Muscle of leg (tissue), 16 donors: ENCODE measurements at places on chromosomes 12 and 14.

DNA sequence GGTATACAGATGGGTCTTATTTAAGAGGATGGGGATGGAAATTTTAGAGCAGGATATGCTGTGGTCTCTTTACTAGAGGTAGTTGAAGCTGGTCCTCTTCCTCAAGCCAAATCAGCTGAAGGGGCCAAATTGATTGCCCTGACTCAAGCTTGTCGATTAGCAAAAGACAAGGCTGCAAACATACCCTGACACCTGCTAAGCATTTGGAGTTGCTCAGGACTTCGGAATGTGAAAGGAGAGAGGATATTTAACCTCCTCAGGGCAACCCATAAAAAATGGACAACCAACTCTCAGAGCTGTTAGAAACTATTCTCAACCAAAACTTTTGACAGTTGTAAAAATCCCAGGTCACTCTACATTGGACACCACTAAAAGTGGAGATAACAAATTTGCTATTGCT is 15.6 kb downstream of the PTGDR start:
- H3K4me3 ChIP-seq: no peak overlapping the region
- DNase-seq: no peak
- H3K27ac ChIP-seq: no peak overlapping the region
- no peaks in the 10 kb centered on the region for H3K27me3 ChIP-seq
- no peaks in the 10 kb centered on the region for H3K36me3 ChIP-seq

DNA sequence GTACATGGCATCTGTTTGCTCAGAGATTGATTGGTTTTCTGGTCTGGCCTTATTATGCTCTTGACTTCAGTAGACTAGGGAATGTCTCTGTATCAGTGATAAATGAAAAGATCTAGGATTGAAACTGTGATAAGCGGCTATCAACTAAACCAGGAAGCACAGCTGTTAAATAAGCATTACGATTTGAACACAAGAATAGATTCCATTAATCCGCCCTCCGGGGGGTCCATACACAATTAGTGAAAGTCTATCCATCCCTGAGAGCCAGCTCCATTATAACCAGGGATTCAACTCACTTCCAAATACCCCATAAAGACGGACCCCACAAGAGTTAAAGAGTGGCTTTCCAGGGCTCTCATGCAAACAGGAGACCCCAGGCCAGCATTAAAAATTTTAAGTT is 279.0 kb downstream of the GRIN2B start:
- no peaks in the 10 kb centered on the region for H3K27me3 ChIP-seq
- no peak overlapping the region for H3K4me3 ChIP-seq
- H3K36me3 ChIP-seq: no peaks in the 10 kb centered on the region
- H3K4me1 ChIP-seq: no peaks in the 10 kb centered on the region
- no peak overlapping the region for H3K27ac ChIP-seq
- no peak for DNase-seq

- no peak for DNase-seq
- no peaks in the 10 kb centered on the region for H3K36me3 ChIP-seq
- no peaks in the 10 kb centered on the region for H3K4me1 ChIP-seq
Observed at GRCh38 chr12:117421987-117422386, 60.6 kb upstream of the NOS1 start.

DNA sequence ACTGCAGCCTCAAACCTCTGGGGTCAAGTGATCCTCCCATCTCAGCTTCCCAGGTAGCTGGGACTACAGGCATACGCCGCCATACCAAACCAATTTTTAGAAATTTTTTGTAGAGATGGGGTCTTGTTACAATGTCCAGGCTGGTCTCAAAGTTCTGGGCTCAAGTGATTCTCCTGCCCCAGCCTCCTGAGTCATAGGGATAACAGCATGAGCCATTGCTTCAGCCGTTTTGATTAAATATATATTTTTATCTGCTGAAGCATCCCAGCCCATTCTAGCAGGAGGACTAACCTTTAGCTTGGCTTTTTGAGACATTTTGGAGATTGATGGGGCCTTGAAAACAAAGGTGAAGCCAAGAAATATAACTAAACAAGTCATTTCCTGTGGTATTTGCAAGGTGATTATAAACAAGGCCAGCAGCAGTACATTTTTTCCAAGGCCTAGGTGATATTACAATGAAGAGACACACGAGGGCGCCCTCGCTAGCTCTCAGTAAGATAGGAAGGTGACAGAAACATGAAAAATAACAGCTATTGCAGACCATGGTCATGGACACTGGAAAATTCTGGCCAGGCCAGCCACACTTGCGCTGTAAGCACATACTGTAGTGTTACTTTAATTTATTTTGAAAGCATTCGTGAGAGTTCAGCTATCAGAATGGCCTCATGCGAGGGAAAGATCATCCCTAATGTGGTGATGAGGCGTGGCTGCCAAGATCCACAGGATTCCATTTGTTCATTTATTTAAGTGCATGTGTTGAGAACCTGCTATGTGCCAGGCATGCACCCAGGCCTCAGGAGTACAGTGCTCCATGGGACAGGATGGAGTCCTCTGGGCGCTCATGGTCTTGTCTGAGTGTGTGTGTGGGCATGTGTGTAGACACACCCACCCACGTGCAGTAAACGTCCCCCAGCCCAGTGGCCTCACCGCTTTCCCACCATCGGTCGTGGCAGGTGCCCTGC is 63.5 kb downstream of the DGLUCY start:
- DNase-seq: peak; percentile 60
- H3K4me1 ChIP-seq: no peaks in the 10 kb centered on the region
- H3K4me3 ChIP-seq: no peak overlapping the region
- H3K27ac ChIP-seq: no peak overlapping the region
- H3K36me3 ChIP-seq: peaks cover 29% of the 10 kb centered on the region
- H3K27me3 ChIP-seq: no peaks in the 10 kb centered on the region

GRCh38 chr14:66076176-66076575 is 410.0 kb upstream of the CCDC196 start:
- H3K36me3 ChIP-seq: no peaks in the 10 kb centered on the region
- DNase-seq: peak; percentile 37
- H3K27ac ChIP-seq: no peak overlapping the region
- H3K27me3 ChIP-seq: no peaks in the 10 kb centered on the region

DNA sequence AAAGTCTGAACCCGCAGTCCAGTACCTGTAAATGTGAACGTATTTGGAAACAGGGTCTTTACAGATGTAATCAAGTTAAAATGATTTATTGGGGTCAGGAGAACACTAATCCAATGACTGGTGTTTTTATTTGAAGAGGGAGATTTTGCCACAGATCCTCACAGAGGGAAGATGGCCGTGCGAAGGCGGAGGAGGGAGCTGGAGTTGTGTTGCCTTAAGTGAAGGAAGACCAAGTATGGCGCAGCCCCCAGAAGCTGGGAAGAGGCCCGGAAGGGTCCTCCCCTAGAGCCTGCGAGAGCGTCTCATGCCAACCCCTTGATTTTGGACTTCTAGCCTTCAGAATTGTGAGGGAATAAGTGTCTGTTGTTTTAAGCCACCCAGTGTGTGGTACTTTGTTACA is 102.8 kb upstream of the NUDT4 start:
- no peak overlapping the region for H3K4me3 ChIP-seq
- DNase-seq: no peak

DNA sequence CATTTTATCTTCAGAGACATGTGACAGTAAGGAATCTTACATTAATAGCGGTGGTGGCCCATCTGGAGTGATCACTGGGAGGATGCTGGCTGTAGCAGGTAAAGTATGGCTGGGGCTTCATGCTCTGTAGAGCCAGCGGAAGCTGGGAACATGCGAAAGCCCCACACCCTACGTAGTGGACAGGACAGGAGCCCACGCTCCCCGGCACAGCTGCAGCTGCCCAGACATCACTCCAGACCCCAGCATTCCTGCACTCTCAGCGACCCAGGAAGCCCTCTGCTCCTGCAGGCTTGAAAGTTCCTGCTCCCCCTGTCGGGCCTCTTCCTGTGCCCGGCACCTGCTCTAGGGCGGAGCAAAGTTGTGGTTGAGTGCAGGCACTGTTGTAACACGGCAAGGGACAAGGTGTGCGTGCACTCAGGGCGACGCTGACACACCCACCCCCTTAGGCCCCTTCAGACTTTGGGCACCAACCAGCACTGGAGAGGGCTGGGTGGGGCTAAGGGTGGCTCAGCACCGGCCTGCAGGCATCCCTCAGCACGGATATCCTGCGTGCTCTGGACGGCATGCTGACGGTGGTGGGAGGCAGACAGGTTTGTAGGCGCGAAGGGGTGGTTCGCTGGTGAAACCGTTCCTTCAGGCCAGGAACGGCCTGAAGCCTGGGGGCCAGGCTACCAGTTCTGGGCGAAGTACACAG is 568.3 kb downstream of the FSCB start:
- no peak overlapping the region for H3K27ac ChIP-seq
- no peak for DNase-seq
- H3K36me3 ChIP-seq: no peaks in the 10 kb centered on the region
- H3K27me3 ChIP-seq: no peaks in the 10 kb centered on the region
- H3K4me3 ChIP-seq: no peak overlapping the region

- peak overlapping the region; percentile 79 for H3K4me3 ChIP-seq
- peak; percentile 41 for DNase-seq
- peaks cover 9% of the 10 kb centered on the region for H3K4me1 ChIP-seq
- peak overlapping the region; percentile 89 for H3K27ac ChIP-seq
- no peaks in the 10 kb centered on the region for H3K27me3 ChIP-seq
- peaks cover 4% of the 10 kb centered on the region for H3K36me3 ChIP-seq
Observed at GRCh38 chr12:105235281-105235731, 668 bp downstream of the APPL2 start.

- H3K36me3 ChIP-seq: peaks cover 10% of the 10 kb centered on the region
- H3K4me3 ChIP-seq: no peak overlapping the region
- no peaks in the 10 kb centered on the region for H3K27me3 ChIP-seq
- DNase-seq: no peak
- peak overlapping the region; percentile 49 for H3K27ac ChIP-seq
Observed at GRCh38 chr14:101875041-101875726, 89.2 kb upstream of the DYNC1H1 start.

DNA sequence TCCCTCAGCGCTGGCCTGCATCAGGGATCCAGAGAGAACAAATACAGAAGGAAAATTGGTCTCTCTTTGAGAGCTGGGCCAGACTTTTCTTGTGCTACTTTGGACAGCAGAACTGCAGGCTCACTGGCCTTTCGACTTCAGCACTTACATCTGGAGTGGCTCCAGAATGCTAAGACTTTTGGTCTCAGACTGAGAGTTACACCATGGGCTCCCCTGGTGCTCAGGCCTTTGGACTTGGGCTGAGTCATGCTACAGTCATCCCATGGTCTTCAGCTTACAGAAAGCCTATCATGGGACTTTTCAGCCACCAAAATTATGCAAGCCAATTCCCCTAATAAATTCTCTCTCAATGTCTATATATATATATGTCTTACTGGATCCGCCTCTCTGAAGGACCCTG is 9.0 kb upstream of the CD163 start:
- DNase-seq: no peak
- no peaks in the 10 kb centered on the region for H3K4me1 ChIP-seq
- no peaks in the 10 kb centered on the region for H3K36me3 ChIP-seq

GRCh38 chr12:104964856-104965205 is 6.7 kb upstream of the SLC41A2 start:
- H3K4me1 ChIP-seq: no peaks in the 10 kb centered on the region
- H3K27ac ChIP-seq: no peak overlapping the region
- peaks cover 7% of the 10 kb centered on the region for H3K27me3 ChIP-seq
- no peak overlapping the region for H3K4me3 ChIP-seq
- DNase-seq: no peak

GRCh38 chr14:101963656-101964296 is 597 bp upstream of the DYNC1H1 start:
- H3K27ac ChIP-seq: peak overlapping the region; percentile 48
- peaks cover 23% of the 10 kb centered on the region for H3K4me1 ChIP-seq
- H3K4me3 ChIP-seq: peak overlapping the region; percentile 21
- peak; percentile 38 for DNase-seq
- no peaks in the 10 kb centered on the region for H3K27me3 ChIP-seq
- peaks cover 3% of the 10 kb centered on the region for H3K36me3 ChIP-seq

- H3K36me3 ChIP-seq: no peaks in the 10 kb centered on the region
- H3K27me3 ChIP-seq: no peaks in the 10 kb centered on the region
- H3K4me1 ChIP-seq: peaks cover 3% of the 10 kb centered on the region
- H3K4me3 ChIP-seq: no peak overlapping the region
- H3K27ac ChIP-seq: no peak overlapping the region
- DNase-seq: peak; percentile 7
Observed at GRCh38 chr12:68565391-68565903, 45.3 kb upstream of the RAP1B start.

DNA sequence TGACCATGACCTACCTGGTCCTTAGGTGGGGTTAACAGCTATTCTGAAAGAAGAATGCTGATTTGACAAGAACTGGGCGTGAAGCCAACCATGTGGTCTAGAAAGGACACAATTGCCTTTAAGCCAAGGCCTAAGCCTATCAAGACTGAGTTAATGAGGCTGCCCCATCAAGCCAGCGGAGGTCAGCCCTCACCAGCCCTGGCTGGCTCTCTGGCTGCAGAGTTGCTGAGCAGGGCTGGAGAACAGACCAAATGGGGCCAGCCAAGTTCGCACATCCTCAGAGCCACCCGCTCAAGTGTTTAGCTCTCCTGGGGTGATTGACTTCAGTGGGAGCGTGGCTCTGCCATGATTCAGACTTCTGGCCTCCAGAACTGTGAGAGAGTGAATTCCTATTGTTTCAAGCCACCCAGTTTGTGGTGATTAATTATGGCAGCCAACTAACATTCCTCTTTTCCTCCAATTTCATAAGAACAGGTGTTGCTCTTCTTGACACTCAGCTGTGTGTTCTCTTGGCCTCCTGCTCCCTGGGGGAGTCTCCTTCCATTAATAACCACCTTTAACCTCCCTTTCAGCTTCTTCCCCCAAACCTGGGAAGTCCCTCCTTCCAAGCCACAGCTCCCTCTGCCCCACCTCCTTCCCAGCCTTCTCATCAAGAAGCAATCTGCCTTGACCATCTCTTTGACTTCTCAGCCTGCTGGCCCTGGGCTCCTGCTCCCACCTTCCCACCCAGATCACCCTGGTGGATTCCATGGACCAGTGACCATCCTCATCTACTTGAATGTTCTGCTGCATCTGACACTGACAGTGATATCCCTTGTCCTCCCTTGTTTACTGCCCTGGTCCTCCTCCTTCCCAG is 5.3 kb upstream of the SERPINA5 start:
- H3K4me1 ChIP-seq: peaks cover 5% of the 10 kb centered on the region
- H3K4me3 ChIP-seq: no peak overlapping the region
- H3K27ac ChIP-seq: no peak overlapping the region
- DNase-seq: no peak
- H3K27me3 ChIP-seq: peaks cover 3% of the 10 kb centered on the region
- no peaks in the 10 kb centered on the region for H3K36me3 ChIP-seq

- no peaks in the 10 kb centered on the region for H3K36me3 ChIP-seq
- no peak overlapping the region for H3K4me3 ChIP-seq
Observed at GRCh38 chr14:96126339-96126782, 78.3 kb upstream of the BDKRB2 start.

DNA sequence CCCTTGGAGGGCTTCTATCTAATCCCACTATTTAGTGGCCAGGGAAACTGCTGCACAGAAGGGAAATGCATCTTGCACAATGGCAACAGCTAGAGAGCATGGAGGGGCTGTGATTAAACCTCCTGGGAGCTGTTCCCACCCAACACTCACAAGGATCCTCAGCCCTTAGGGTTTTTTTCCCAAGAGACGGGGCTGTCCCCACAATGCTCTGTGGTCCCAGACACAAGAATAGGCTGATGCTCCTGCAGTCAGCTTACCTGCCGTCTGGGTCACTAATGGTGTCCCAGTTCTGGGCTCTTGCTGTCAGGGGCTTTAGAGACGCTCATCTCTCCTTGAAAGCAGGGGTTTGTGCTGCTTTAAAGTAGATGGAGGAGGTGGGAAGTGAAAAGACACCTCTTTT is 4.6 kb downstream of the SERPINA1 start:
- H3K36me3 ChIP-seq: no peaks in the 10 kb centered on the region
- DNase-seq: no peak
- H3K27ac ChIP-seq: no peak overlapping the region
- H3K4me3 ChIP-seq: no peak overlapping the region
